ENCODE measurements at places on chromosomes 5 and 9. TPM values are rescaled to one million over a fixed set of nuclear protein-coding genes. Genes with fewer than 3 reads are reported as not detected.

DNA sequence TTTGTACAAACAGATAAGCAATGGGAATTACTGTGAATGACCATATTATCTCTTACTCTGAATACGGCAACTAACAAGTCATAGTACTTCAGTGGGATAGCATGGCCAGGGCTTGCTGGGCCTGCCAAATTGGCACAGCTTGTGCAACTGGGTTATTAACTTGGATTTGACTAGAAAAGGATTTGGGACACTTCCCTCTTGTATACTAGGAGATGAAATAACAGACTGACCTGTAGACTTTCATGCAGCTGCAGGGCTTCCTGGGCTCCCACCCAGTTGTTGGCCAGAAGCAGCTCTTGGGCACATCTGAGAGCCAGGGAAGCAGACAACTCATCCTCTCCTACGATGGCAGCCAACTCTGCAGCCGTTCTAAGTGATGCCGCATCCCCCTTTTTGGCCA is 39.8 kb downstream of the CNOT8 start:
- no peak for DNase-seq

DNA sequence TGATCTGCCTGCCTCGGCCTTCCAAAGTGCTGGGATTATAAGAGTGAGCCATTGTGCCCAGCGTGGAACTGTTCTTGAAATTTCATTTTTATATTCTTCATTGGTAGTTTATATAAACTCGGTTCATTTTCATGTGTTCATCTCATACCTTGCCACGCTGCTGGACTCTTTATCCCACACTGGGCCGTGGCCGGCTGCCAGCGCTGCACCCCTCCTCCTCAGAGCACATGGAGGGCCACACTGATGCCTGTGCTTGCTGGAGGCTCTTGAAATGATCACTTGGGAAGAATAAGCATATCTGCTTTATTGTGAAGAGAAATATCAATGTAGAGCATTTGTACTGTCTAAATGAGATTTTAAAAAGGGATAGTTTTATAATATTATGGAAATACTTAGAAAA is 69.5 kb downstream of the EHMT1 start:
- no peak for DNase-seq

DNA sequence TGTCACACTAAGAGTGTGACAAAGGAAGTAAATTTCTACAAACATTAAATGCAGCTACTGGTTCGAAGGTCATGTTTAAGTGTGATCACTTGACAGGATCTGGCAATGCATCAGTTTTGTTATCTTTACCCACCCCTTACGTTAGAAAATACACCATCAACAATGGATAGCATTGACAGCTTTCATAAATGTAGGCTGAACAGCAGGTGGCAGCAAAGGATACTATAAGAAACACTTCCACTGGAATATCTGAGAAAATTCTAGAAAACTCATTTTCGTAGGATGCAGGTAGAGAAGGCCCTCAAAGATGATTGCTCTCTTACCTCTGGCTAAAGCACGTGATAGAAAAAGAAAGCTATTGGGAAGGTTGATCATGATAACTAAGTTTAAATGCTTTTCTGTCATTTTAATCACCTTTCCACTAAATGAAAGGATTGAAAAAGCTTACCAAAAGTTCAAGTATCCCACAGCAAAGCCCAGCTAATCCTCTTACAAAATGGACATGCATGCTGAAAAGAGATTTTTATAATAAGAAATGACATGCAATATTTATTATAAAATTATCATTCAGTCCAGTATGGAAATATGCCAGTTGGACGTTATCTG is 292.5 kb downstream of the PARP8 start:
- no peak for DNase-seq

DNA sequence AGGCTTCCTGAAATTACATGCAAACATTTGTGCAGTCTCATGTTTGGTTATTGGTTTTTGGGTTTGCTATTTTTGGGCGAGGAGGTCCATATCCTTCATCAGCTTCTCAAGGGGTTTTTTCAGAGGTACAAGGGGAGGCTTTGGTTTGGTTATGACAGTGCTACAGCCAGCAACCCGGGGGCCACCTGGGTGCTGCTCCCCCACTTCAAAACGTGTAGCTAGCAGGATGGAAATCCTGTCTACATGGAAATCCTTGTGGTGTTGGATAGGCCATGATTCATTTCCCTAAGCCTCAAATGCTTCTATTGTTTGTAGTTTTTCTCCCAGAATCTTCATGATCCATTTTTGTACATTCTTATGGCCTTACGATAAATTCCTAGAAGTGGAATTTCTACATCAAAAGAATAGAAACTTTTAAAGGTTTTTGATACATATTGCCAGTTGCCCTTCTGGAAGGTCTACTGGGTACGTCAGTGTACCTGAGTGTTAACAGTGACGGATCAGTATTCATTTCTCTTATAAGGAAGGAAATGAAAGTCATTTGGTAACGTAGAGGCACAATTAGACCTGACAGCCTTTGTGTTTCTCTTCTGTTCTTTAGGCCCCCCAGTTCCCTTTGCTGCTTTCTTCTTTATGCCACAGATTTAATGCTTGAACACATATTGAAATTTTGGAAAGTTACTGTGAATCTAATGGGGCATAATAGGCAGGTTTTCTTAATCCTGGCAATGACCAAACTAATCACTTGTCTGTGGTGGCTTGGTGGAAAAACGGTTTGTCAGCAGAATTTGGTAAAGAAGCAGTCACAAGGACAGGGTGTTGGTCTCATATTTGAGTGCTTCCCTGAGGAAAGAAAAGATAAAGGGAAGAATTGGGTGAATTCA is 69.7 kb upstream of the ABL1 start:
- no peak for DNase-seq

The DEPDC1B gene
- total RNA-seq = 3.2 TPM

The LCP2 gene
- total RNA-seq = 33.0 TPM

- DNase-seq = no peak
These were observed 74.2 kb downstream of the MSX2 start for GRCh38 chr5:174798551-174798951.

DNA sequence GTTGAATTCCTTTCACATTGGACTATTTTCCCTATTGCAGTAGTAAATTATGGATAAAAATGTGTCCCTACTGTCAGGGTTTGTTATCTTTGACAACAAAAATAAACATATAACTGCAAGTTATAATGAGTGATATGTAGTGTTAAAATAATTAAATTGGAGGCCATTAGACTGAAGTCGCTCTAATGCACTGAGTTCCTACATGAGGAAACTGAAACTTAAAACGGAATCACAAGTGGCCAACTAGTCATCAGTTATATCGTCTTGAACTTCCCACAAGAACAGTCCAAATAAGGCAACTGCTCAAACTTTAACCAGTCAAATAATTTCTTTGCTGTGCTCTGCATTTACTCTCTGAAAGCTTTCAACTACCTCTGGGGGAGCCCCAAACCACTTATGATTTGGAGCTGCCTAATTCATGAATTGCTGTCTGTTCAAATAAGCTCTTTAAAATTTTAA is 2.1 kb upstream of the IFT74 start:
- no peak for DNase-seq

GRCh38 chr5:52963636-52964035 is 25.5 kb upstream of the ITGA2 start:
- DNase-seq = no peak

GRCh38 chr5:10700516-10700915 is 60.5 kb downstream of the DAP start:
- DNase-seq = no peak

GRCh38 chr9:96289392-96289791 is 12.6 kb downstream of the HSD17B3 start:
- no peak for DNase-seq

DNA sequence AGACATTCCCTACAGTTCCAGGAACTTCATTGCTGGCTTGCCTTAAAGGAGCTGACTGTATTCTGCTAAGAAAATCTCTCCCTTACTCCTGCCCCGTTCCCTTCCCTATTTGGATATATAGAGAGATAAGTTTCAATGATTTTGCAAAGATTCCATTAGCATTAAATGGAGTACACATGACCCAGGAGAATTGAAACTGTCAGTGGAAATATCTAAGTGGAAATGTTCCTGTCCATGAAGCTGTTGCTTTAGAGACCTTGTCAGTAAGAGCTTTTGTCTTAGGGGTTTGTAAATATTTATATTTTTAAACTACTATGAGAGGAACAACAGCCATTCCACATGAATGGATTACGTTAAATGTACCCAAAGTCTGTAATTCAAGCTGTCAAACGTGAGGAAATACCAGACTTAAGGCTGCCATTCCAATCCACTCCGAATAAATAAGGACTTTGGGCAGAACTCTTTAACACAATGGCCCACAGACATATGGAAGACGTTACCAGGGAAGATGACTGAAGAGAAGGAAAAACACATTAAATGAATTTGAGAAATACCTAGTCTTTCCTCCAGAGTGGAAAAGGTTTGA is 387.1 kb upstream of the PAPPA start:
- no peak for DNase-seq

The STK32A gene
- not detected for total RNA-seq

The TXNDC15 gene
- total RNA-seq = 46.1 TPM

DNA sequence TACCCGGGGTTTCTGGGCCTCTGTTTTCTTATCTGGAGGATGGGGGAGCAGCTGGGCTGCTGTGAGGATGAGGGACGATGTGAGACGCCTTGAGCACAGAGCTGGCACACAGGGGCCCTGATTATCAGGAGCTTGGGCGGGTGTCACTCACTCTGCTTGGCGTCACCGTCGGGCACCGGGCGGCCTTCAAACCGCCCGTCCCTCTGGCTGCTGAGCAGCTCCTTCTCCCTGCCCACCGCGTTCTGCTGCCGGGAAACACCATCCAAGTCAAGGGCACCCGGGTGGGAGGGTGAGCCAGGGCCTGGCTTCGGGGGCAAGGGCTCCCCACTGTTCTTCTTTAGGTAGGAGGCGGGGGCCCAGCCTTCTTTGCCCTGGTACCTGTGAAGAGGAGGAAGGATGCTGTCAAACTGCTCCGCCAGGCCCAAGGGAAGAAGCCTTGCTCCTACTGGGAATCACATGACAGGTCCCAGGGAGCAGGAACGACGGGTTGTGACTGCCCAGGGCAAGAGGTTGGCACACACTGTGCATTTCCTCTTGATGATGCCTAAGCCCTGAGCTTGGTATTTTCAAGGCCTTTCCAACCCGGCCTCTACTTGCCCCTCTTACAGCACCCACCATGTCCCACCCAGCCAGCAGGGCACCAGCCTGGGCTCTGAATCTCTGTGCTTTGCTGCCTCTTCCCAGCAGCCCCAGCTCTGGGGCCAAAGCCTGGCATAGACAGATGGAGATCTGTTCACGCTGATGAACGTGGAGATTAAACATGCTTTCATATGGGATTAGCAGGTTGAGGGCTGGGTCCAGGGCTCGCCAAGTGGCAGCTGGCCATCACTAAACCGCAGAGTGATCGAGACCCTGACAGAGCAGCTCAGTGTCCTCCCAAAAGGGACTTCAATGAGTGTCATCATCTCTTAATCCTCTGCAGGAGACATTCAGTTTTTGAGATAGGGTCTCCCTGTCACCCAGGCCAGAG is 66.9 kb upstream of the UBTD2 start:
- no peak for DNase-seq

GRCh38 chr9:116267021-116267420 is 113.4 kb downstream of the PAPPA start:
- no peak for DNase-seq

GRCh38 chr9:106350777-106351176 is 512.2 kb upstream of the ZNF462 start:
- DNase-seq = no peak

The CDKN2B gene
- total RNA-seq = 430 TPM

- DNase-seq = no peak
These were observed 262.5 kb upstream of the GRIN3A start for GRCh38 chr9:102000956-102001355.

The RNF130 gene
- 77.8 TPM for total RNA-seq

DNA sequence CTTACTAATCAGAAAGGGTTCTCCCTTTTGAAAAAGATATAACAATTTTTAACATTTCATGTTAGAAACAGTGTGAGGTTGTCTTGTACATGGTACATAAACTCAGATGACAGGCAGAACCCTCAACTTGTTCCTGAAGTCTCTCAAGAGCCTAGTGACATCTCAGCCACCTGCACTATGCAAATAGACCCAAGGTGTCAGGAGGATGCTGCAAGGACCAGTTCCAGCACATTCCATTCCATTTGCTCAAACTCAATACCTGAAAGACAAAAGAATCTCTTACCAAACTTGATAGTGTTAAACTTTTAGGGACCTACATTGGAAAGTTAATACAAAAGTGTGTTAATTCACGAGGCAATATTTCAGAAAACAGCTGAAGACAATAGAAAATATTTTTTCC is 544.6 kb downstream of the CETN3 start:
- DNase-seq = no peak

DNA sequence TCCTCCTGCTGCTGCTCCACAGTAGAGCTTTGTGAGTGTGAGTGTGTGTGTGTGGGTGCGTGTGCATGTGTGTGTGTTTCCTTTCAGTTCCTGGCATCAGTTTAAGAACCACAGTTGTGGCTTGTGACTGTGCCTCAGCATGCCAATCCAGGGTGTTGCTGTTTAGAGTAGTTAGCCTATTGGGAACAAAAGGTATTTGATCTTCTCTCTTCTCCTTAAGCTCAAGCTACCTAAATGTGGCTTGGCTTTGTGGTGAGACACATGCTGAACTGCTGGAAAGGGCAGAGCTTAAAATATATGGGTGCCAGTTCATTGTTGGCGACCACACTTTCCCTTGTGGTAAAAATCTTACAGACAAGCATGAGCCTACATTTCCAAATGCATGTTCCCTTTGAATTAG is 116.6 kb upstream of the BNC2 start:
- DNase-seq = no peak

The NTNG2 gene
- 1.1 TPM for total RNA-seq

The RUSC2 gene
- 8.7 TPM for total RNA-seq

DNA sequence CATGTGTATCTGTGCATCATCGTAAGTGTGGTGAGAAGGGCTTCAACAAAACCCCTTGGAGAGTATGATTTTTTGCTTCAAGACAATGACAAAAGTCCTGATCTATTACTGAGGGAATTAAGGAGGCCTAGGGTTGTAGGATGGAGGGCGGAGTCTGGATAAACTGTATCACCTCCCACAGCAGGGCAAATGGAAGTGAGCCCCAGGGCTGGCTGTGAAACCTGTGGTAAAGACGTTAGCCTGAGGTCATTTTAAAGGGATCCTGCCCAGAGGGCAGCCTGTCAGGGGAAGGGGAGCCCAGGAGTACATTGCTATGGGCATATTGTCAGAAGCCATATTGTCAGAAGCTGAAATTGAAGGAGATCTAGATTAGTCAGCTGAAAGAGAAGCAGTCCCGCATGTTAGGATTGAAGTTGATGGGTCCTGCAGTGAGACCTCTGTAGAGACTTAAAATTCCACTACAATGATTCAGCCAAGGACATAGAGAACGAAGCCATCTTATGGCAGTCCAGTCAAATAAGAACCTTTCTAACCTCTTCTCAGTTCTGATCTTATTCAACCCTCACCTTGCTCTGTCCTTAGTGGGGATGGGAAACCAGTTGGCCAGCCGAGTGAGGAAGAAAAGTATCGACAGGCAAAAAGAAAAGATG is 26.9 kb downstream of the ADGRV1 start:
- no peak for DNase-seq

The SOX30 gene
- total RNA-seq = not detected

DNA sequence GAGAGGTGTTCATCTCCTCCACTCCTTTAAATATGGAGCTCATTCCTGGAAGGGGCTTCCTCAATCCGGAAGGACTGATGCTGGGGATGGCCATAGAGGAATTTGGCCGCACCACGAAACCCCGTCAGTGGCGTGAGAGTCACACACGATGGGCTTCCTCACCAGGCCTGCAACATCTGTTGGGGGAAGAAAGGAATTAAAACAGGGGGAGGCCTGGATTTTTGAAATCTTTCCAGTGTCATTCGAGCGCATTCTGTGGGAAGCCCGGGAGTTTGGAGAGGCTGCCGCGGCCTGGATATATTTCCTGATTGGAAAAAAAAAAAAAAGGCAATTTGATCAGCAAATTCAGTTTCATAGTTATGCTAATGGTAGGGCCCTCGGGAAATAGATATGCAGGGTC is 76.3 kb upstream of the ORM1 start:
- DNase-seq = no peak

The FCN2 gene
- not detected for total RNA-seq

All from transverse colon (tissue), 4 donors.